ENCODE measurements at places on chromosomes 5 and 9.

DNA sequence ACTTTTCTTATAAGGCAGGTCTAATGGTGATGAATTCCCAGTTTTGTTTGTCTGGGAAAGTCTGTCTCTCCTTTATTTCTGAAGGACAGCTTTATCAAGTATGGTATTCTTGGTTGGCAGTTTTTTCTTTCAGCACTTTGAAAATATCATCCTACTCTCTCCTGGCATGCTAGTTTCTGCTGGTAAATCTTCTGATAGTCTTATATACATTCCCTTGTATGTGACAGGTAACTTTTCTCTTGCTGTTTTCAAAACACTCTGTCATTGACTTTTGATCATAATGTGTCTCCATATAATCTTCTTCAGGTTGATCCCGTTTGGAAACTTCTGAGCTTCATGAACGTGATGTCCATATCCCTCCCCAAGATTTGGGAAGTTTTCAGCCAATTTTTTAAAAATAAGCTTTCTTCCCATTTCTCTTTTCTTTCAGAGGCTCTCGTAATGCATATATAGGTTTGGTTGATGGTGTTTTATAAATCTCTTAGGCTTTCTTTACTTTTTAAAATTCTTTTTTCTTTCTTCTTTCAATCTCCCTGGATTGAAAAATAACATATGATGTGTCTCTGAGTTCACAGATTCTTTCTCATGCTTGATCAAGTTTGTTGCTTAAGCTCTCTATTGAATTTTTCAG is 22.5 kb upstream of the GRAMD2B start:
- DNase-seq: no peak

DNA sequence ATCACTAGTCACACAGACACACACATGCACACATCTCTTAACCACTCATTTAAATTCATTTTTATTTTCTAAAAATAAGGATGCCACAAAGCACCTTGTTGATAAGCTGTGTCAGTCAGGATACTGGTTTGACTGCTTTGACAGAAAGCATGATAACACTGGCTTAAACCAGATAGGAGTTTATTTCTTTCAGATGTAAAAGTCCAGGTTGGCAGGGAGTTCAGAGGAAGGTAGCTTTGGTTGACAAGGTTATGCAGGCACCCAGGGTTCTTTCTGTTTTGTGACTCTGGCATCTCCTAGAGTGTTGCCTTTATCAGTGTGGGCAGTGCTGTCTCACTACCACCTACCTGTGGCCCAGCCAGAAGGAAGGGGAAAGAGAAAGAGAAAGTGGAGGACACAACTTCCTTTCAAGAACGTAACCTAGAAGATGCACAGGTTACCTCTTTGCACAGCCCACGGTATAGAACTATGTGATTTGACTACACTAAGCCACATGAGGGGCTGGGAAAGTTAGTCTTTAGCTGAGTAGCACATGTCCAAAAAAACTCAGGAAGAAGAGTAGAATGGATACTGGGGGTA is 334.7 kb downstream of the OSTF1 start:
- no peak for DNase-seq

DNA sequence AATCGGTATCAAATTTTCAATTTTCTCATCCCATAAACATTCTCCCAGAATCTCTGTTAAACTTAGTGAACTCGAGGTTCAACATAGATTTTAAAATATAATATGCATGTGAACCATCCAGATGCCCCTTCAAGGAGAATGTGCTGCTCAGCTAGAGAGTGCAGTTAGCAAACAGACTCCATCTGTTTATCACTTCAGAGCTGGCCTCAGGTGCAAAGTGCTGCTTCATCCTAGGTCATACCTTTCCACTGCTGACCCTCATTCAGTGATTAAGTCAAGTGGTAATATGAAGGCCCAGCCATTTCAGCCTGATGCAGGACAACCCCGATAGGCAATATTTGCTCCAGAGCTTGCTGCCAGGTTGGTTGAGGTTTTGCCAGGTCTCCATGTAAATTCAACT is 339.0 kb upstream of the POU5F2 start:
- no peak for DNase-seq

DNA sequence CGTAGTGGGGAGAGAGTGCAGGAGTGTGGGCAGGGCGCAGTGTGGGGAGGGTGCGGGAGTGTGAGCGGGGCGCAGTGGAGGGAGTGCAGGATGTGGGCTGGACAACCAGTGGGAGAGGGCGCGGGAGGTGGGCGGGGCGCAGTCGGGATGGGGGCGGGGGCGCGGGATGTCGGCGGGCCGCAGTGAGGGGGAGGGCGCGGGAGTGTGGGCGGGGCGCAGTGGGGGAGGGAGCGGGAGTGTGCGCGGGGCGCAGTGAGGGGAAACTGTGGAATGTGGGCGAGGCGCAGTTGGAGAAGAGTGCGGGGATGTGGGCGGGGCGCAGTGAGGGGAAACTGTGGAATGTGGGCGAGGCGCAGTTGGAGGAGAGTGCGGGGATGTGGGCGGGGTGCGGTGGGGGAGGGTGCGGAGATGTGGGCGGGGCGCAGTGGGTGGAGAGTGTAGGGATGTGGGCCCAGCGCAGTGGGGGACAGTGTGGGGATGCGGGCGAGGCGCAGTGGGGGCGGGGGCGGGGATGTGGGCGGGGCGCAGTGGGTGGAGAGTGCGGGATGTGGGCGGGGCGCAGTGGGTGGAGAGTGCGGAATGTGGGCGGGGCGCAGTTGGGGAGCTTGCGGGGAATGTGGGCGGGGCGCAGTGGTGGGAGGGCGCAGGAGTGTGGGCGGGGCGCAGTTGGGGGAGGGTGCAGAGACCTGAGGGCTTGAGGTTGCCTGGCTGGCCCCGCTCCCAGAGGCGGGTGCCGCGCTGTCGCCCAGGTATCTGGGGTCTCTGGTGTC is at the start of gene NXNL2:
TSS of gene NXNL2 (plus strand) at position 723 of the 770 bp plus-strand sequence. CDS start 257 bp downstream, outside the sequence.
- DNase-seq: peak; percentile 93

DNA sequence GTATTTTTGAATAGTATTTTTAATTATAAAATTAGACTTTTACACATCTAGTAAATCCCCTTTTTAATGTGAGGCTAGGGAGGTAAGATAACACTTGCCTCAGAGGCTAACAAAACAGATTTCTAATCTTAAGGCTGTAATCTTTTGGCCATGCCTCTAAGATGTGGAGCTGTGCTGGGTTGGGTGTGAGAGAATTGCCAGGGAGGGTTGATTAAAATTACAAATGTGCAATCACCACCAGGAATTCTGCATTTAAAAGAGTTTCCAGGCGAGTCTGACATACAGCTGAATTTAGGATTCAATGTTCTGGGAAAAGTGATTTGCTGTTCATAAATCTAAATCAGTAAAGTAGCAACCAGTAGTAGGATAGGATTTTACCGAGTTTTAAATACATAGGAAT is 73.3 kb downstream of the NUDT12 start:
- DNase-seq: no peak

GRCh38 chr5:6682239-6682638 is 31.0 kb upstream of the TENT4A start:
- DNase-seq: no peak

DNA sequence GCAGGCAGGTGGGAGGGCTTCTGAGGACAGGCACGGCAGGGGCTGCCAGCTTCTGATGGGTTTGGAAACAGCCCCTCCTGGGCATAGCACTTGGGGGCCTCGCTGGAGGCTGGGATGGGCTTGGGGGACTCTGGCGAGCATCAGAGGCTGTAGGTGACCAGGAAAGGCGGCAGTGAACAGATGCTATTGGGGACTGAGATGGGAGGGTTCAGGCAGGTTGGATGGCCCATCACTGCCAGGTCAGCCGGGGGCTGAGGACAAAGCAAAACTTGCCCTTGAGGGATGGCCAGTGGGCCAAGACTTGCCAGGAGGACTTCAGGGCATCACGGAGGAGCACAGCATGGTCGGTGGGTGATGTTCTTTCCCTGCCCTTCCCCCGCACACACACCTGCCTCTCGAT is 6.7 kb downstream of the AIF1L start:
- DNase-seq: no peak

DNA sequence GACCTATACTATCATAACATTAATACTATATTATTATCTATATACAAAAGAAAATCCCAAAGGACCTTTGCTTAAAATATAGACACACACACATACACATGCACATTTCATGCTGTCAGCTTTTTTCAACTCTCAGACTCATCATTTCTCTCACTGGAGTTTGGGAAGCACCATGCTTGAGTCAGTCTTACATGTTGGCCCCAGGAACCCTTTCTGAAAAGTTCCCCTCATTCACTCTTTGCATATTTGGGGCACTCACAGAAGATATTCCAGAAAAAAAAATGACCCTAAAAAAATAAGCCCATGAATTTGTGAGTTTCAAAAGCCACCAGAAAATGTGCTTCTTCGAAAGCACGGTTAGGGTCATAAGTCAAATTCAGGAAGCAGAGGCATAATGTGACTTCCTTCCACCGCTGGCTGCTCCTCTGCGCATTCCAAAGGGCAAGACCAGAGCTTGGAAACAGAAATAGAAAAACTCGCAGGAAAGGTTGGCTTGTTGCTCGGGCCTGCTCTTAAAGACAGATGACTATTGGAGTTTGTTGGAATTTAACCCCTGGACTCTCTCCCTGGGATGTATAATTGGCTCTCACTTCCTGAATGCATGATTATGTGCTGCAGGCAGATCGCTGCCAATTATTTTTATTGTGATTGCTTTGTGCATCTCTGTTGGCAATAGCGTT is 129.7 kb upstream of the IQGAP2 start:
- DNase-seq: no peak

- DNase-seq: no peak
These were observed 142.6 kb upstream of the ST8SIA4 start for GRCh38 chr5:101045689-101046088.

DNA sequence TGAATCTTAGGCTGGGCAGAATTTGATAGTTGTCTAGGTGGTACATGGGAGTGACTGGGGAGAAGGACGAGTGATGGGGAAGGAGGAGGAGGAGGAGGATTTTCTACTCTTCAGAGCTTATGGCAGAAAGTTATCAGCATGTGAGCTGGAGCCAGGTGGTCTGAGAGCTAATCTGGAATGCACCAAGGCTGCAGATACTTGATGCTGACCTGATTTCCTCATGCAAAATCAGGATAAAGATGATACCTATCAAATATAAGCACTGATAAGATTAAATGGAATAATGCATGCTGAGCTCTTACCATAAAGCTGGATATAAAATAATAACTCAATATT is 250.4 kb downstream of the SEMA5A start:
- no peak for DNase-seq

DNA sequence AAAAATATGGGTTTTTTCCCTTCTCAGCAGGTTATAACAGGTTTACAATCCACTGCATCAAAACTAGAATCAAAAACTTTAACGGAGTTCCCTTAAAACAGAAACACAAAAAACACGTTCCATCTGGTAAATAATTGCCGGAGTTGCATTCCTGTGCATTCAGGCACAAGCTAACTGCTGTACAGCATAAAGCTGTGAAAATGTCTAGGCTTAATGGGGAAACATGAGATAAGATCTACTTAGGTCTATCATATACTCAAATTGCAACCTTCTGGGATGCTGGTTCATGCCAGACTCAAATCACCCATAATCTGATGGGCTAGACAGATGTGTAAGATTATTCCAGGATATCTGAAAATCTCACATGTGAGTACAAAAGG is 265.3 kb downstream of the DOCK8 start:
- DNase-seq: no peak

DNA sequence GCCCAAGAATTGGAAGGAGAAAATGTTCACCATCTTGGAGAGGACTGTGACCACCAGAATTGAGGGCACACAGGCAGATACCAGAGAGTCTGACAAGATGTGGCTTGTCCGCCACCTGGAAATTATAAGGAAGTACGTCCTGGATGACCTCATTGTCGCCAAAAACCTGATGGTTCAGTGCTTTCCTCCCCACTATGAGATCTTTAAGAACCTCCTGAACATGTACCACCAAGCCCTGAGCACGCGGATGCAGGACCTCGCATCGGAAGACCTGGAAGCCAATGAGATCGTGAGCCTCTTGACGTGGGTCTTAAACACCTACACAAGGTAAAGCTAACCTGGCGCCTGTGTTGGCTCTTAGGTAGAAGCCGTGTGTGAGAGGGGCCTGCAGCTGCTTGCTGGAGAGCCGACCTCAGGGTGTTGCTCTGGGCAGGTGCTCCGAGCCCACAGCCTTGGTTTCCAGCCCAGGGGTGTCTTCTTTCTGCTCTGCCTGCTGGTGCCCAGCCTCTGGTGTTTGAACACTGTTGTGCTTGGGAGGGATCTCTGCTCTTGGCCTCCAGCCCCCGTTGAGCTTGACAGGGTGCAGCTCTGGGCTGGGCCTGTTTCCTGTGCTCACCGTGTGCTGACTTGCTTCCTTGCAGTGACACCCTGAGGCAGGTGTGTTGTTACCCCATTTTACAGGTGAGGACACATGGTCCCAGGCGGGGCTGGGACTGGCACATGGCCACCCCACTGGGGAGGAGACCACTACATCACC is 10.9 kb downstream of the EXOC3 start:
- no peak for DNase-seq

- DNase-seq: no peak
These were observed 17.8 kb upstream of the NPM1 start for GRCh38 chr5:171369898-171370297.

GRCh38 chr9:135757356-135757755 is 55.4 kb downstream of the KCNT1 start:
- no peak for DNase-seq

- no peak for DNase-seq
These were observed 42.1 kb upstream of the SMIM23 start for GRCh38 chr5:171743436-171744076.

DNA sequence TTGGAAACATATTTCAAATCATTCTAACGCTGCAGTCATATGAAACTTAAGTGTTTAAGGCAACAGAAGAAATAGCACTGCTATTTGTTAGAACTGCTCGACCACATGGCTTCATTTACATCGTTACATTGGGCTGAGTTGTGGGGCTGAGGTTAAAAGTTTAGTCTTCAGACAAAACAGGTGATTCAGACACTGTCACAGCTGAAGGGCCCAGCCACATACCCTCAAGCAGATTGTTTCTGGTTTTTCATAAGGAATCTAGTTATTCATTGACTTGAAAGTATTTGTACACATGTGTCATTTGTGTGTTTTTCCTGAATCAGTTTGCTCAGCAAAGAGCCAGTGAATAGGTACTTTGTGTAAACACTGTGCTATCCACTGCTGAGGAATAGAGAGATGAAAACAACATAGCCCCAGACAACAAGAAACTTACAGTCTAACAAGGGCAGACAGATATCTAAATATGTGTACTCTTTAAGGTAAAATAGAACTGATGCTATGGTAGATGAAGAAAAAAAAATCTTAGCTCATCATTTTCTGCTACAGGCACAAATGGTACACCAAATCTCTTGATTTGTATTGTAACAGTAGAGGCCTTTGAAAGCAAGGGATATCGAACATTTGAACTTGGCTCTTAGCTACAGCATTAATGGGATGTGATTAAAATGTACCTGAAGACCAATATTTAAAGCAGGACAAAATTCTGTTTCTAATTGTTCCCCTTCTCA is 357.6 kb upstream of the RPS23 start:
- no peak for DNase-seq
